Activated CD4-positive, alpha-beta T cell treated with anti-CD3 and anti-CD28 coated beads, Interleukin-2, amount 10 ng/mL, durations not matched to agents 7 days and 5 days (primary cell): ENCODE measurements at places on chromosomes 1 and 21.

DNA sequence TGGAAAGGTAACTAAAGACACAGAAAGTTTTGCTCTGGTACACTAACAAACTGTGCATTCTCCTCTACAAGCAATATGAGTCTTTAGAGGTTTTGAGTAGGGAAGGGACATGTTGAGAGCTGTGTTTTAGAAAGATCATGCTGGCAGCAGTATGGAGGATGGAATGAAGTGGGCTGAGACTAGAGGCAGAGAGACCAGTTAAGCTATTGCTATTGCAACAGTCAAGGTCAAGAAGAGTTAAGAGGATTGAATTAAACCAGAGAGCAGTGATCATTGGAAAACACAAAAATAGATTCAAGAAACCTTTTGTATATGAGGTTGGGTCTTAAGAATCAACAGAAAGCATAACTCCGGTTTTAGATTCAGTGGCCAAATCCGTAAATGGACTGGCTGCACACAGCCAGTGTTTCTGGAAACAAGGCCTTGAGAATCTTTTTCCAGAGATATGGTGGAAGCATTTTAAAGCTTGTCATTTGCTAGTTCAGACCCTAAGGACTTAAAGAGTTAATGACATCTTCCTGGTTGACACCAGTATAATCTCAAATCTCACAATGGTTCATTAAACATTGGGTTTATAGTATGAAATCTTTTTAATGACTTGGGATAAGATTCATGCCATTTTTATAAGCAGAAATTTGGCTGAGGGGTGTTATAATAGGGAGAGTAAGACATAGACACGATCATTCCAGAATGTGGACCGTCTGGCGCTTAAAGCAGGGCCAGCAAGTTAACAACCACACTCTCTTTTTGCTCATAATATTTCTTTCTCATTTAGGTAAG is 177.9 kb downstream of the NR5A2 start:
- no peak for DNase-seq

GRCh38 chr1:225156254-225156653 is 226.8 kb downstream of the DNAH14 start:
- DNase-seq, result no peak

- DNase-seq, result no peak
Measured at GRCh38 chr1:214319938-214320337, 39.0 kb downstream of the SMYD2 start.

DNA sequence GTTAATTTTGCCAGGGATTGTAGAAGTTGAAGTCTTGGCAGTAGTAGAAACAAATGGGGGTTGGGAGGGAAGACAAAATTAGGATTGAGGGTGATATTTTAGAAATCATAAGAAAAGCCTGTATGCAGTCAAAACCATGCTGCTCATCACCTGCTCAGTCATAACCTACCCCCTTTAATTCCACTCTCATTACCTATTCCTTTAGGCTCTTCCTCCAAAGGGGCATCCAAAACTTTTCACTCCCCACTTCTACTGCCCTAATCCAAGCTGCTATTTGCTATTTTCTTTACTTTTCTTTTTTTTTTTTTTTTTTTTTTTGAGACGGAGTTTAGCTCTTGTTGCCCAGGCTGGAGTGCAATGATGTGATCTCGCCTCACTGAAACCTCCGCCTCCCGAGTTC is 11.5 kb downstream of the H3-3A start:
- no peak for DNase-seq

DNA sequence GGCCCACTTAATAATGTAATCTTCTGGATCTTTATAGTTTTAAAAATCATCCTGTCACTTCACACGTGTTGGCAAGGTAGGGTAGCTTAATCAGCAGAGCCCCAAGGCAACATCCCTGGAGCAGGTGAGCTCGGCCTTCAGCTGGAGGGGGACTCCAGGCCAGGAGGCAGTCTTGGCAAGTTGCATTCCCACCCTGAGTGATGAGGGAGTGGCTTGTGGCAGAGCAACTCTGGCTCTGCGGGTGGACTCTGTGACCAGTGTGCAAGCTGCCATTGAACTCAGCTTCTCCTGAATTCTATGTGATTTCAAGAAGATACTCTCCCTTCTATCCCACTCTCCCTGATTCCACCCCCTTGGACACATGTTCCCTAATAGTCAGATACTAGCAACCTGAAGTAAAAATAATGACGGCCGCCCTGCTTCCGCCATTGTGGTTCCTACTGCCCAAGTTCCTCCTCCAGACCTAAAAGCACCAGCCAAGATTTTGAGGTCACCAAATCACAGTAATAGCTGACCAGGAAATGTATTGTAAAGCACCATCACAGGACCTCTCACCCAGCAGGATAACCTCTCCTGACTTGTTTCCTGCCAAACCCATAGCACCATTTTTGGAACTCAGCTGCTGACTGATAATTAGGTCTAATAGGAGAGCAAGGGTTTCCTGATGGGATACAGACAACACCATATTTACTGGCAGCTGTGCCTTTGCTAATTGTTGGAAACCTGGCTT is 11.5 kb upstream of the LYST start:
- no peak for DNase-seq

- DNase-seq, result no peak
Measured at GRCh38 chr1:36157115-36157903, 1.3 kb downstream of the MAP7D1 start.

DNA sequence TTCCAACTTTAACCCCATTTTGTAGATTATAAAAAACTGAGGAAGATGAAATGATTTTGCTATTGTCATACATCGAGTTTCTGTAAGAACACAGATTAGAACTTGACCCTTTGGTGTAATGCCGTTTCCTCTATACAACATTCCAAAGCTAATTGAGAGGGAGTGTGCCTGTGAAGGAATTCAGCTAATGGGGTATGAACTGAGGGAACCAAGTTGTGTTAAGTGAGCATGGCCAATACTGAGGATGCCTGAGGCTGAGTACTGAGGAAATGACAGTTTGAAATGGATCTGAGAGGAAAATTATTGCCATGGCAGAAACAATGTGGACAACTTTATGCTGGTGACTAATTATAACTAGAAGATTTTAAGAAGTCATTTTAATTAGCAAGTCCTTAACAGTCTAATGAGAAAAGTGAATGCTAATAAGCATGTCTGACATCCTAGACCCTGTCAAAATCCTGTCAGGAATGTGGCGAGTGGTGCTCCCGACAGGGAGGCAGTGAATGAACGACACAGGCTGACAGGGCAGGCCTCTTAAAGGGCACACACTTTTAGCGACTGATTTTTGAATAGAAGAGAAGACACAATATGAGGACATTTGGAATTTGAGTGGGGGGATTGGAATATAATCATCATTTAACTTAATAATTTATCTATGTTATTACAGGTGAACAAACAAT is 262.5 kb downstream of the HLX start:
- DNase-seq, result no peak

GRCh38 chr1:225834417-225835329 is 24.7 kb downstream of the EPHX1 start:
- no peak for DNase-seq

DNA sequence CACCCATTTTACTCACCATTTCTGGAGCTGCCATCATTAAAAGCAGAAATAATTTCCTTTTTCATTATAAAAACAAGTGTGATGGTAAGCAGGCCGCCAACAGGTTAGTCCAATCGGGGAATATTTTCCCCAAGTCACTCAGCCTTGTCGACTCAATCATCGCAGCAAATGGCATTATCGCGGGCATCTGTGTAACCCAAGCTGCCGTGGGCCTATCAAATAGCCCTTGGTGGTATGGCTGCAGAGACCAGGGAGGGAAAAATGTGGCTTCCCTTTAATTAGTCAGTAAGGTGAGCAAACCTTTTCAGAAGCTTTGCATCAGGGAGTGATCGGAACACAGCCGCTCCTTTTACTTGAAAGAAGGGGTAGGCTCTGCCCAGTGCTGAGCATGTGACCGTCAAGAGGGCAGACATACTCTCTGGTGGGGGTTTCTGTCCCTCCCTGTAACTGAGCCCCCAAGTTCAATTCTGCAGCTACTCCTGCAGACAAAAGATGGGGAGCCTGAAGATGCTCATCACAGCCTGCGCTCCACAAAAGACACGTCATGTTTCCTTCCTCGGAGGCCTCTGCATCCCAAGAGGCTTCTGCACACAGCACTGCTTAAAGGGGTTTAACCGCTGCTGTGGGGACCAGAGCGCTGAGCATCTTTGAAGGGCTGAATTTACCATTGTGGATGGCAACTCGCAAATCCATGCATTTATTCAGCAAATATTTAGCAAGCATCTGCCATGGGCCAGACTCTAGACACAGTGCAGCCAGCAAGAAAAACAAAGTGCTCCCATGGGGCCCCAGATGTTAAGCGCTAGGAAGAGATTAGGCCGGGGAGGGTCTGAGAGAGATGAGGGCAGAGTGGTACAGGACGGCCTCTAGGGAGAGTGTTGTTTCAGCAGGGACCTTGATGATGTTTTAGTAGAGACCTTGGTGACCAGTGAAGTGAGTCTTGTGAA is 1.2 kb upstream of the TMPRSS3 start:
- DNase-seq, result no peak
